Renal cortex interstitium (tissue), 15 donors: ENCODE measurements at places on chromosomes 7 and 10. TPM values are rescaled to one million over a fixed set of nuclear protein-coding genes. Genes with fewer than 3 reads are reported as not detected.

PNLIP gene
- polyA plus RNA-seq: not detected

MBL2 gene
- polyA plus RNA-seq: not detected

DNA sequence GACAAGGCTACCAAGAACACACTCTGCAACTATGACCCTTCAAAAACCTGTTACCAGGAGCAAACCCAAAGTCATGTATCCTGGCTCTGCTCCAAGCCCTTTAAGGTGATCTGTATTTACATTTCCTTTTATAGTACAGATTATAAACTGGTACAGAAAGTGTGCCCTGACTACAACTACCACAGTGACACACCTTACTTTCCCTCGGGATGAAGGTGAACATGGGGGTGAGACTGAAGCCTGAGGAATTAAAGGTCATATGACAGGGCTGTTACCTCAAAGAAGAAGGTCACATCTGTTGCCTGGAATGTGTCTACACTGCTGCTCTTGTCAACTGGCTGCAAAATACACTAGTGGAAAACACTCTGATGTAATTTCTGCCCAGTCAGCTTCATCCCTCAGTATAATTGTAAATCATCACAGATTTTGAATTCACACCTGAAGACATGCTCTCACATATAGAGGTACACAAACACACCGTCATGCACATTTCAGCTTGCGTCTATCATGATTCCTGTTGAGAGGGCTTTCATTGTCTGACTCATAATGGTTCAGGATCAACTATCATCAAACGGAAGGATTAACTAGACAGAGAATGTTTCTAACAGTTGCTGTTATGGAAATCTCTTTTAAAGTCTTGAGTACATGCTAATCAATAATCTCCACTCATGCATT is 318.3 kb downstream of the NXPH1 start:
- DNase-seq: no peak

DNA sequence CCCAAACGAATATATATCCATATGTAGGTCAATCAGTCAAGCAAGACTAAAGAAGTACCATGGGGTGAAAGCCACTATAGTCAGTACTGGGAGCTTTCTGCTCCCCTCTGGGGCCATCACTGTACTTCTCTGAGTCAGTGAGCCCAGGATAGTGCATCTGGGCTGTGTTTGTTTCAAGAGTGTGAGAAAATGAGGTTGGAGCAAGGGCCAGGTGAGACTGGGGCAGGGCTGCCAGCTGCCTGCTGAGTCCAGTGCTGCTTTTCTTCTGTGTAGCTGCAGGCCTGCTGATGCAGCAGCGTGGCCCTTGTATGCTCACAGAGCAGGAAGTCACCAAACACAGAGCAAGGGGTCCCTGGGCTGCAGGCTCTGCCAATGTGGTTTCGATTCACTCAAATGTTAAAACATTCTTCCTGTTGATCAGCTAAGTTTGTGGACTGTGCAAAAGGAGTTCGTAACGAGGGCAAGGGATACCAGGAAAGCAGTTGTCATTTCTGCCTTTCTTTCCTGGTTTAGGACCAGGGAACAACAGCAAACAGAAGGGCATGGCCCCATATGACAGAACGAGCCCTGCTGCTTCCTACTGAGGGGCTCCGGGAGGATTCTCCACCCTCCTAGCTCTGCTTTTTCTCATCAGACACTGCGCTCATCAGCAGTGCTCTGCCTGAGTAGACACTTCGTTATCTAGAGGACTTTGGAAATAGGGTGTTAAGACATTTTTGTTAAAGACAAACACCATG is 65.4 kb upstream of the TNS3 start:
- no peak for DNase-seq

- DNase-seq: no peak
Observed at GRCh38 chr7:668958-669357, 57.5 kb upstream of the DNAAF5 start.

DNA sequence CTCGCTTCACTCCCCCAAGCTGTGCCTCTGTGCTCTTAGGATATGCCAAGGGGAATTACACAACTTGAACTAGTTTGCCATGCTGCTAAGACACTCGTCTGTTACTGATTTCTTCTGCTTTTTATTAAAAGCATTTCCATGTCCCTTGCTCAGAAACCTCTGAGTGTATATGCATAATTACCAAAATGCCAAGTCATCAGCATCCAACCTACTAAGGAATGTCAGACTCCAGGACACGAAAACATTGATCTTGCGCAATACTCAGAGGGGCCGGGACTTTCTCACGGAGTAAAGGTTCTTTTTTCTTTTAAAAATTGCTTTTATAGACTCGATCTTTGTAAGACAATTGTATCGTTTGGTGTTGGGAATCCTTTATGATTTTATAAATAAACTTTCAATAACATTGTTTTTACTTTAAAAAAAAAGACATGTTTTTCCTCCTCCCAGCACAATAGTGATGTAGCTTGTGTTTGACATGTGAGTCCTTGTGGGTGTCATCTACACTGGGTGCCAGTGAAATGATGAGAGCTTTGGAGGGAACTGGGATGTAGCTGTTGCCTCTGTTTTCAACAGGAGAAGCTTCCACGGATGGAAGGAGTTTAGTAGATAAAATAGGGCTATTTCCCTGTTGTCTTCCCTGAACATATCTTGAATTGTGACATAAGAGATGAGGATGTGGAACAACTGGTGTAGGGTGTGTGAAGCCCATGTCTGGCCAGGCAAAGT is 43.6 kb downstream of the CNNM1 start:
- no peak for DNase-seq

- no peak for DNase-seq
Observed at GRCh38 chr10:107616031-107616430, 451.5 kb upstream of the SORCS1 start.
